ENCODE measurements at places on chromosomes 1 and 21.

- DNase-seq: no peak
Measured at GRCh38 chr1:235313931-235314678, 13.9 kb downstream of the ARID4B start.

DNA sequence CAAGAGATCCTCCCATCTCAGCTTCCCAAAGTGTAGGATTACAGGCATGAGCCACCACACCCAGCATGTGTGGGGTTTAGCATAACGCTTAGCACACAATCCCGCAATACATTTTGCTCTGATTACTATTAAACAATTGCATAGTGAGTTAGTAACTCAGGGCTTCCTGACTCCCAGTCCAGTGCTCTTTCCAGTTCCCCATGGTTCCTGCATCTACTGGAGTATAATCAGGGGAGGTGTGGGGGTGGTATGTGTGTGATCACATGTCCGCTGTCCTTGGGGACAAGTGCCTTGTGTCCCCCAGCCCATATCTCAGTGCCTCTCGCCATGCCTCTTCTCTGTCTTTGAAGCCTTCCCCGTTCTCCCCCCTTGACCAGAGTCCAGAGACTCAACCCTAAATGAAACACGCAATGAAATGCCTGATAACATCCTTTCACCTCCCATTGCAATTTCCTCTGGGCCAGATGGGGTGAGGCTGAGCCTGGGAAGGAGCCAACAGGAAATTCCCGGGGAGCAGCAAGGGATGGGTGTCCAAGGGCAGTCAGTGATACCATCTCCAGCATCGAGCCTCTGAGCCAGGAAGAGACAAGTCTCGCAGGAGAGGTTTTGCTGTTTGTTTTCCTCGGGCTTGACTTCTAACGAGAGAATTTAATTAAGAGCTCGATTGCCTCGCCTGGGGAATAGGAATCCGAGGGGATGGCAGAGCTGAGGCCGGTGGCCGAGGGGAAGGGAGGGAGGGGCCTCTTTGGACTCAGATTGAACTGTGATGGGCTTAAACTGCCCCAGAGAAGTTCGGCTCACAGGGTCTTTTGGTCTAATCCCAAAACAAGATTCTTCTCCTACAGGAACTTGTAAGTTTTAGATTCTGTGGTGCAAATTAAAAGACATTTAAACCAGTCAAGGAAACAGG, 7.7 kb upstream of the HTR1D start:
- no peak for DNase-seq

GRCh38 chr1:226419284-226420029, 11.6 kb upstream of the PARP1 start:
- no peak for DNase-seq

DNA sequence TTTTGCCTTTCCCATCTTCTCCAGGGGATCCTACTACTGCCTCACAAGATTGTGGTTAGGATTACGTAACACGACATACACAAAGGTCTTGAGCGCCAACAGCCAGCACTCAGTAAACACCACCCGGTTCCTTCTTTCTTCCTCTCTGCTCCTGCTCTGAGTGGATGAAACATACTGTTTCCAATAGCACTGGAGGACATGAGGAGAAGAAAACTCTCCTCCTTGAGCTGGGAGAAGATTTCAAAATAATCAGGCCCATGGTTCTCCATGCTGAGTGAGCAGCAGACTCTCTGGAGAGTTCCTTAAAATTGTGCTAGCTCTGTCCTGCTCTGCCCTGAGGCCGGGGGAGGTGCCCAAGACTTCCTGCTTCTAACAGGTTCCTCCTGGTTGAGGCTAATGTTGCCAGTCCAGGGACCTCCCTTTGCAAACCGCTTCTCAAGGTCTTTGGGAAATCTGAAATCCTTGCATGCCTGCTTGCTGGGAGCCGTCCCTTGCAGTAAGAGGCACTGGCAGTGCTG, 29.4 kb upstream of the MX1 start:
- no peak for DNase-seq

DNA sequence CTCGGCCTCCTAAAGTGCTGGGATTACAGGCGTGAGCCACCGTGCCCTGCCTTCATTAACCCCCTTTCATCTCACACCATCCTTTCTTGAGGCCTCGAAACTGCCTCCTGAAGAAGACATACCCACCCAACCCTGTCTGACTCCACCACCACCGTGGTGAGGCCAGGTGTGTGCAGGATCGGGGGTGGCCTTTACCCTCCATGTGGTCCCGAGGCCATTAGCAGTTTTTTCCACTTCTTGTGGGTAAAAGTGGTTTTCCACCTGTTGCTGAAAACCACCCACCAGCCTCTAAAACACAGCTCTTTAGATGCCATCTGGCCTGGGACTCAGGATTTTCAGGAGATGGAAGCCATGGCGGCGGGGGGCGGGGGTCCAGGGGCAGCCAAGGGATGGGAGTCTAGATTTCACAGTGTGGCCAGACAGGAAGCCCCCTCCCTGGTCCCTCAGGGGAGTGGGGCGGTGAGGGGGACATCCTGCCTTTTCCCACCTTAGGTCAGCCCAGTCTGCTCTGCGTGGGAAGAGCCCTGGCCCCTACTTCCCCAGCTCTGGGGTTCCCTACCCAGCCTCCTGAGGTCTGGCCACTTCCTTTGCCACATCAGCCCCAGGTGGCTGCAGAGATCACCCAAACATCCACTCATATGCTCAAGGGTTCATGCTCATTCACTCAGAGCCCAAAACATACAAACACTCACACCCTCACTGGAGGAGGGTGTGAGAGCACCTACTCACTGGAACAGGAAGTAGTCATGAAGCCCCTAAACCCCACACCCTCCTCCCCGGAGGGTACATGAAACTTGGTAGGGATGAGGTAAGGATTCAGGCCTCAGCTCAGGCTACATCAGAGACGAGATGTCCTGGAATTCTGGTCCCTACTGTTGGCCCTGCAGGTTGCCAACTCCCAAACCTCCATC, 2.3 kb downstream of the FGR start:
- DNase-seq: no peak

DNA sequence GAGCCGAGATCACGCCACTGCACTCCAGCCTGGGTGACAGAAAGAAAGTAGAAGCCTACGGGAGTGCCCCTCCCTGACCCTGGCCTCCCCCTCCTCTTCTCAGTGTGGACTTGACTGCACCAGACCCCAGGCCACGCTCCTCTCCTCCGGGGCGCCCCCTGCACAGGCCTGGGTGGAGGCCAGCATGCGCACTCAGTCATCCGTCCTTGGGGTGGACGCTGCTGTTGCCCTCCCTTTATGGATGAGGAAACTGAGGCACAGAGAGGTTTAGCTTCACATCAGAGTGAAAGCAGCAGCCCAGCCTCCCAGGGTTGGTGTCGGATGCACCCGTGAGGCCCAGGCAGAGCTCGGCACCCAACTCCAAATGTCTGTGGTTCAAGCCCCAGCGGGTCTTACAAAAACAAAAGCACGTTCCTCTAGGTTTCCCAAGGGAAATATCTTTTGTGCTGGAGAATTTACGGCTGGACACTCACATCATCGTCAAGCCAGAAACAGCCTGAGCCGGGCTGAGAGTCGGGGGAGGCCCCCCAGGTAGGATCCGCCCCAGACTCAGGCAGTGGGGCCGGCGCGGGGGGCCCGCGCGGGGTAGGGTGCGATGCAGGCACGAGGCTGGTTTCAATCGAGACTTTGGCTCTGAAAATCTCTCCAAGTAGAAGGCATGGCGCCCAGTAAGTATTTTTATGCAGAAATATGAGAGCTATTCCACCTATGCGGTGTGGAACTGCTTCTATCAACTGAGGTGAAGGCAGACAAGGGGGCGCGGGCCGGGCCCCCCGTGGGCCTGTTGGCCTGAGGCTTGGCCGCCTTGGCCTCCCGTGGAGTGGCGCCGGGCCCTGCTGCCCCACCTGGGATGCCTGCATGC, 36.6 kb downstream of the MORN1 start:
- no peak for DNase-seq
